ENCODE measurements at places on chromosomes 5 and 9.
A peak's percentile ranks its signal among the peaks of the same experiment; 100 is the strongest.

- peak; percentile 79 for DNase-seq
These were observed 4.7 kb upstream of the TEX53 start for GRCh38 chr9:114662081-114662989.

GRCh38 chr9:126490214-126490631 lies 123.5 kb upstream of the LMX1B start:
- DNase-seq, result no peak

DNA sequence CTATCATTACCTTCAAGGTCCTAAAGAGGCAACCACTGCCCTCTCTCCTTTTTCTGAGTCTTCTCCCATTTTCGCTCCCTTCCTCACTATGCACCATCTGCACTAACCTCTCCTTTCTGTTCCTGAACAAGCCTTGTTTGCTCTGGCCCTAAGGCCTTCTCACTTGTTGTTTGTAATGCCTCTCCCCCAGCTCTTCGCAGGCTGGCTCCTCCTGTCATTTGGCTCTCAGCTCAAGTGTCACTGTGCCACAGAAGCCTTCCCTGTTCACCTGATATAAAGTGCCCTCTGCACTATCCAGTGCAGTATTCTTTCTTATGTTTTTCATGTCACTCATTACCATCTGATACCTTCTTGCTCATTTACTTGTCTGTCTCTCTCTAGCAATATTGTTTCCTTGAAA lies 303.7 kb downstream of the KCNN2 start:
- DNase-seq, result no peak

GRCh38 chr5:140295414-140295813 lies 7.5 kb downstream of the PFDN1 start:
- DNase-seq, result no peak

- no peak for DNase-seq
These were observed 12.8 kb downstream of the BTNL9 start for GRCh38 chr5:181052672-181053487.

DNA sequence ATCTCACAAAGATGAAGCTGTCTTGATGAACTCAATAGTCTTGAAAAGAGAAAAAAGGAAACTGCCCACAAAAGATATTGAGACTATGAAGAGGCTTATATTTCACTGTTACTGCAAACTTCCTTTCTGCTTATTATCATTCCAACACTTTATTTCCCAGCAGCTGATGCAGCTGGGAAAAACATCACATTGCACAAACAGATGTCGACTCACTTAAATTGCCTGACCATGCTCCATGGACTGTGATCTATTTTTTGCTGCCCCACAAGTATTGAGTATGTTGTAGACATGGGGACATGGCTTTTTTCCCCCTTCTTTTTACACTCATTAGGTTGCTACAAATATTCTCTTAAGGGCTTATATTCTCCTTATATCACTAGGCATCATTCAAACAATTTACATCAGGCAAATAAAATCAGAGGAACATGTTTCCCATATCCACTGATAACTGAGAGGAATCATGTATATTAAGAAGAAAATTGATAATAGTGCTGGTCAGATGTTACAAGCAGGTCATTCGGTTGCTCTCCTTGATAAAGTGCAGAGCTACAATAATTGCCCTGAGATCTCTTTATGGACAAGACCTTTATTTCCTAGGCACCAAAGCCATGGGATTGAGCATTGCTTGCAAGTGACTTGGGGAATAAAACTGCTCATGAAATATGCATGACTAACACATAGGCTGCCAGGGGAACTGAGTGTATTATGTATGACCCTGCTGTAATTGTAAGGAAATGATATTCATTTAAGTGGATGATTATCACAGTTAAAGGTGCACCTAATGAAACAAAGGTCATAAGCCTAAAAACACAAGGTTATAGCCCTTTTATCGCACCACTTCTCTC lies 509.9 kb downstream of the ZNF608 start:
- no peak for DNase-seq

DNA sequence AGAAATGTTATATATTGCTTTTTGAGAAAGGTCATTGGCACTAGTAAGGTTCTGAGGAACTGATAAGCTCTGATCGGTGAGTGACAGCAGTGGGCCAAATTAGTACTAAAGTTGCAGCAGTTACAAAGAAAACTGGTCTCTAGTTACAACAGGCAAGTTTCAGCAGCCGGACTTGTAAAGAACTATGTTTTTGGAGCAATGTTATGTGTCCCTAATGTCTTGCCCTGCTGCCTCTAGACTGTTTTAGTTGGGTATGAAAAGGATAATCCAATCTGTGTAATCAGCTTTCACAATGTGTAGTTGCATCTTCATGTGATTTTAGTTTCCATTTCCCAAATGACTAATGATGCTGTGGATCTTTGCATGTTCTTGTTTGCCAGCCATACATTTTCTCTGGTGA lies 113.5 kb downstream of the CAMK4 start:
- no peak for DNase-seq

GRCh38 chr5:32298059-32298415 lies 14.7 kb downstream of the MTMR12 start:
- DNase-seq, result no peak

GRCh38 chr5:32777222-32777621 lies 66.1 kb downstream of the NPR3 start:
- no peak for DNase-seq

GRCh38 chr9:93976973-93977372 lies 21.8 kb upstream of the BARX1 start:
- no peak for DNase-seq

DNA sequence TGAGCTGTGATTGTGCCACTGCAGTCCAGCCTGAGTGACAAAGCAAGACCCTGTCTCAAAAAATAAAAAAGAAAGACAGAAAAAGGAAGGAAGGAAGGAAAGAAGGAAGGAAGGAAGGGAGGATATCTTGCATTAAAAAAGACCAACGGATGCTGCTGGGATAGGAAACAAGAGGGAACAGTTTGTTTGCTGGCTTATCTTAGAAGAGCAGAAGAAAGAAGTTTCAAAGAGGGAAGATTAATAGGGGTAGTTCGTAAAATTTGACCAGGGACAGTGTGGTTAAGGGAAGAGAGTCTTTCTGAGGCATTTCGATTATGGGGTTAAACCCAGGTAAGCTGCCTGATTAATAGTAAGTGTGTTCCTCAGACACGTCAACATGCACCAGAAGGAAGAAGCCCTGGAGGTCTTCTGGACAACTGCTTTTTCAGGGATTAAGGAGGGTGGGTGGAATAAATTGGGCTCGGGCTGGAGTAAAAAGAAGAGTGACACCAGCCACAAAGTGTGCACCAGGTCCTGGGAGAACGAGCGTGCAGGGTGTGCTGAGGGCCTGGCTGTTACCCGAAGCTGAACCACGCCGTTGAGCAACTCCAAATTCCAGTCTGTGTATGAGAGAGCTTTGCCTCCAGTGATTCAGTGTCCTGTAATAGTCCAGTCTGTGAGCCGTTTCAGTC lies 24.8 kb downstream of the FYB1 start:
- DNase-seq, result no peak

- no peak for DNase-seq
These were observed 127.8 kb downstream of the PCSK5 start for GRCh38 chr9:76018235-76018634.

GRCh38 chr5:73280821-73281746 lies 108.1 kb downstream of the TMEM174 start:
- DNase-seq, result no peak

DNA sequence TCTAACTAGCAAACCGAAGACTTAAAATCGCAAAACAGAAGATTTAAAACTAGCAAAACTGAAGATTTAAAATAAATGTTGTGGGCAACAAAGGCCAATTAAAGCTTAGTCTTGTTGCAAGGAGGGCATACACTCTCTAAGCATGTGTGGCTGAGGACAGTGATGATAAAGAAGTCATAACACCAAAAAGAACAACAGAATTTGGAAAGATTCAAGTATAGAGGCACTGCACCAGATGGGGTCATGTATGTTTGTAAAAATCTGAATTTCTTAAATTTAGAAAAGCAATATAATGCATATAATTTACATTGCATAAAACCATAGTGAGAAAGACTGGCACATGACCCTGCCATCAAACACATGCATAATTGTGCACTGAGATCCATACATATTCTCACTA lies 743.8 kb downstream of the TAF11L14 start:
- no peak for DNase-seq

- DNase-seq, result no peak
These were observed 17.4 kb downstream of the GPX3 start for GRCh38 chr5:151037561-151038411.

DNA sequence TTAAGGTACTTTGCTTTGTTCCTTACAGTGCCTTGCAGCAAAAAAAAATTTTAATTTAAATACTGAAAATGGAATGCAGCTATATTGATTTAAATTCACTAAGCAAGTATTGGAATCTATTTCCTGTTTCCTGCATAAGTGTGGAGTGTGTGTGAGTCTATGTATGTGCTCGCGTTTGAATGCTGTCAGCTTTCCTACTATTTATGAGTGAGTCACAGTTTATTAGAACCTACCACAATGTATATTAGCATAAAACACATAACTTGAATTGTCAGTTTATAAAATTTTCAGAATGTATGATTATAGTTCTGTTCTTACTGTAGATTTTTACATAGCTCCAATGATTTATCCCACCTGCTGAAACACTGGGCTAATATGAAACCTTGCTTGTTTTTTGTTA lies 302.1 kb downstream of the NR2F1-AS1 start:
- DNase-seq, result no peak

DNA sequence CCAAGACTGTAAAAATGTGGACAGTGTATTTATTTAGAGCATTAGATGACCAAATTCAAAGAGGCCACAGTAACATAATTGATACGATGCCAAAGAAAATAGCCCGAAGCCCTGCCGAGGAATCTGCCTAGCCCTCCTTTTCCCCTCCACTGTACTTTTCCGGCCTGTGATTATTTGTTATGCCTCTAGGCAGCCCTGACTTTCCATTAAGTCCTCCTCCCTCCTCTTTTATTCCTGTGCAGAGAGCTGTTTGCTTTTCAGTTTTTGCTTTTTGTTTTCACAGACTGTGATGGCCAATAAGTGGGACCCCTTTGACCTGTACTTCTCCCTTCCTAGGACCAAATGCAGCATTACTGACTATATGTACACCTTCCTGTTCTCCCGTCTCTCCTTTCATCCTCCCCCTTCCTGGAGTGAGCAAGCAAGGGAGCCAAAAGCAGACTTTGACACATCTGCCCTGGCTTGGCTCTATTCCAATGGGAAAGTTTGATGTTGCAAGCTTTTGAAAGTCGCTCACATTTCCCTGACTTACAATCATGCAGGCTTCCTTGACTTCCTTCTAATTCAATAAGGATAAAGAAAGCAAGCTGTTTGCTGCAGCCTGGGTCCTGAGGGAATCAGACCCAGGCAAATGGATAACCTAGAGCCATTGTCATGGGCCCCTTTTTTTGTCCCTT lies 76.1 kb downstream of the NREP start:
- DNase-seq, result no peak

- DNase-seq, result peak; percentile 11
These were observed 24.4 kb downstream of the ZCCHC7 start for GRCh38 chr9:37144762-37145161.

GRCh38 chr9:98117984-98118639 lies 910 bp downstream of the TRIM14 start:
- peak; percentile 78 for DNase-seq

- no peak for DNase-seq
These were observed 969.6 kb upstream of the C9orf72 start for GRCh38 chr9:28542928-28543327.

- DNase-seq, result peak; percentile 55
These were observed at the start of gene LRRC14B for GRCh38 chr5:191036-191948. TSS of gene LRRC14B (plus strand) at chr5:191495. CDS start at chr5:191539, 44 bp downstream.

GRCh38 chr5:67173959-67174358 lies 22.6 kb downstream of the CD180 start:
- DNase-seq, result no peak

DNA sequence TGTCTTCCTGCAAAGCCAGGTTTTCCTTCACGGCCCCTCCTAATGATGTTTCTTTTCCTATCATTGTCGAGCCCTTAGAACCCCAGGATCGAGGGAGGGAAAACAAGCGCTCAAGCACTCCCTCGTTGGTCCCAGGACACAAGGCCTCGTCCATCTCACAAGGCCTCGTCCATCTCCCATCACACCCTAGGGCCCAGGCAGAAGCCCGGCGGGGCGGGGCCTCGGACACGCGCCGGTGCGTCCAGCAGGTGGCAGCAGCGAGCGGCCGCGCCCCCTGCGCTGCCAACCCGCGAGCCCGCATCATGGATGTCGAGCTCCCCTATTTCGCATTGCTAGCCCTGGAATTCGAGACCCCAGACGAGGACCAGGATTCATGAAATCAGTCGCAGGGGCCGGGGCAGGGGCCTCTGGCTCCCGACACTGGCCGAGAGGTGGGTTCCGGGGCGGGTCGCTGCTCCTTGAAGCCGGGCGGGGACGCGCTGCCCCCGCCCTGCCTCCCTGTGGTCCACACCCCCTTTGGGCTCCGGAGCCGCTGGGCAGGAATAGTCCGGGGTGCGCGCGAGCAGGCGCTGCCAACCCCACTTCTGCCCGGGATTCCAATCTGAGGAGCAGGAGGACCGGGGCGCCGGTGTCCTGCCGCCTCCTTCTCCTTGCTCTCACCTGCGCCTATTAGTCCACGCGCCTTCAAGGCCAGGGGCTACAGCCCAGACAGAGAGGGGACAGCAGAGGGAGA lies at the start of gene ABLIM3:
Gene ABLIM3 (plus strand): TSS at position 270 of the 733 bp plus-strand sequence. CDS start 603 bp downstream, outside the sequence.
- peak; percentile 84 for DNase-seq

DNA sequence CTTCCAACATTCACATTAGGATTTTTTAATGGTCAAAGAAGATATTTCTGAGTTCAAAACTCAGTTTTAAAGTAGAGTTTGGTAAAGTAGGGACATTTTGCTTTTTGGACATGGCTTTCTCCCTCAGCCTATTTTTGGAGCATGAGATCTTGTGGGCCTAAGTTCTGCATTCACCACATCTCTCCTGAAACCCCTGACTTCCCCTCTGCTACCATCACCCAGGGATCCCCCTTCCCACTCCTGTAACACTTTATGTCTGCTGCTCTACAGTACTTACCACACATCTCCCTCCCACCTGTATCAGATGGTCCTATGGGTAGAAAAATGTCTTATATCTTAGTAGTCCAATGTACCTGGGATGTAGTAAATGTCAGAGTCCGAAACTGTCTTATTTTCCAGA lies 48.2 kb upstream of the JAK2 start:
- peak; percentile 33 for DNase-seq

DNA sequence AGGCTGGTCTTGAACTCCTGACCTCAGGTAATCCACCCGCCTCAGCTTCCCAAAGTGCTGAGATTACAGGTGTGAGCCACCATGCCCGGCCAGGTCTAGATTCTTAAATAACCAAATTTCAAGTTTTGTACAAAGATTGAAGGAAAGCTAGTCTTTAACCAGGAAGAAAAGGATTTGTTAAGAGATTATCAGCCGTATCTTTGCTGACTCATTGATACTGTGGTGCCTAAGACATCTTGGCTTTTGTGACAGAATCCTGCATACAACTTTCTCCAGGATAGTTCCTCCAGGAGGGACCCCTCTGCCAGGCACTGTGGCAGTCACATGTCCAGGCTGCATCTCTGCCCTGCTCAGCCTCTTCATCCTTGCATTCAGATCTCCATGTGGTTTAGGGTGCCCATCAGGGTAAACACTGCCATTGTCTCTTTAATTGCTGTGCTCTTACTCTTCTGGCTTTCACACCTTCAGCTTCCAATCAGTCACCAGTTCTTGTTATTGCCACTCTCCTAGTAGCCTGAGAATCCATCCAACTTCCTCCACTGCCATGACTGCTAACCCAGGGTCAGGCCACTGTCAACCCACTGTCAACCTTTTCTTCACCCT lies 10.0 kb downstream of the MAP3K1 start:
- no peak for DNase-seq

- DNase-seq, result peak; percentile 76
These were observed 456 bp downstream of the KDM3B start for GRCh38 chr5:138352722-138353559.

Data from GM10248 (cell line).